ENCODE measurements at places on chromosomes 1 and 21. TPM values are rescaled to one million over a fixed set of nuclear protein-coding genes. Genes with fewer than 3 reads are reported as not detected.

Gene PRDM16
- total RNA-seq, result 0.17 TPM

Gene GLIS1
- 2.6 TPM for total RNA-seq

Gene RNU1-2
- total RNA-seq, result under 0.01 TPM

Gene KDF1
- 21.7 TPM for total RNA-seq

Gene ANKRD35
- 0.40 TPM for total RNA-seq

Gene AMY2A
- not detected for total RNA-seq

Gene KANK4
- total RNA-seq, result not detected

DNA sequence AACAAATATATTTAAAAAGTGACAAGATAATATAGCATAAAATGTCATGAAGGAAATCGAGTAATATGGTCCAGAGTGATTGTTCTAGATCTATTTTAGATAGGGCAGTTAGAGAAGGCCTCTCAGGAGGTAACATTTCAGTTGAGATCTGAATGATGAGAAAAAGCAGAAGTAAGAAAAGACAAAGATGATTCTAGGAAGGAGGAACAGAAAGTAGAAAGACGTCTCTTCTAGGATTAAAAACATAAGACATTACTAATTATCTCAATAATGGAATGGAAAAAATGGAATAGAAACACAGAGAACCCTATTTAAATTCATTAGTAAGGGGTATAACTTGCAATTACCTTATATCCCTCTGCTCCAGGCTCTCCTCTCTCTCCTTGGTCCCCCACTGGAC, 130.0 kb upstream of the ZNHIT6 start:
- no peak for DNase-seq

DNA sequence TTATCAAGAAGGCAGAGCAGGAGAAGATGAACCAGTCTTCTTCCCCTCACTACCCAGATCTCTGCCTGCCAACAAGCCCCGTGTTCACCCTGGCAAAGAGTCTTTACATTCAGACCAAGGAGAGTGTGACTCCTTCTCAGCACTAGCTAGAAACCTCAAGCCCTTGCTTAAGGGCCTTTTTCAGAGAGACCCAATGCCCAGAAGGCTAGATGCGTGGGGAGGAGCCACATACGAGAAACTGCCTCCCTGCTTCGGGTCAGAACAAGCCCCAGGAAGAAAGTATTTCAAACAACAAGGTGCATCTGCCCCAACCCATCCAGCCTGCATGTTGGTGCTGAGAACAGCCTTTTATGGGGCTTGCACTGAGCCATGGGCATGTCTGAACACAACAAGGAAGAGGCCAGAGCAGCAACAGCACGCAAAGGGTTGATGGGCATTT, 152.7 kb upstream of the CAMK1G start:
- no peak for DNase-seq

DNA sequence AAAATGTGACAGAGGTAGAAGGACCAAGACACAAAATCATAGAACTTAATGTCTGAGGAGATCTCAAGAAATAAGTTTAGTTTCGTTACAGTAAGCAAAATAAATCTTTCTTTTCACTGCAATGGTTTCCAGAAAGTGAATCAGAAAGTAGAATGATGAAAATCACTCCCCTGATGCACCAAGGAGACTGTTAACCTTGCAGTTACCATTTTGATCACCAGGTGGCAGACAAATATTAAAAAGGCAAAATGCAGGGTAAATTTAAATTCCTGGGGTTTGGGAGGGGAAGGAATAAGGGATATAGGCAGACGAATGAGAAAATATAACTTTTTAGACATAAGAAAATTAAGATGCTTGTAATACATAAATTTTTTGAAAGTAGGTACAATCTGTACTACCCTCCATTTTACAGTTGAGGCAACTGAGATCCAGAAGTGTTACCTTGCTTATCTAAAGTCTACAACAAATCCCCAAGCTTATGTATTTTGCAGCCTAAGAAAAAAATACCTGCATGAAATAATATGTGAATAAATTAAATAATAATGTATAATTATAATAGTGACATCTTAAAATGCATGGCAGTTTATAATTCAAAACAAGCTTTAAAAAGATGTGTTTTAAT, 253.2 kb downstream of the CRB1 start:
- peak; percentile 60 for DNase-seq

DNA sequence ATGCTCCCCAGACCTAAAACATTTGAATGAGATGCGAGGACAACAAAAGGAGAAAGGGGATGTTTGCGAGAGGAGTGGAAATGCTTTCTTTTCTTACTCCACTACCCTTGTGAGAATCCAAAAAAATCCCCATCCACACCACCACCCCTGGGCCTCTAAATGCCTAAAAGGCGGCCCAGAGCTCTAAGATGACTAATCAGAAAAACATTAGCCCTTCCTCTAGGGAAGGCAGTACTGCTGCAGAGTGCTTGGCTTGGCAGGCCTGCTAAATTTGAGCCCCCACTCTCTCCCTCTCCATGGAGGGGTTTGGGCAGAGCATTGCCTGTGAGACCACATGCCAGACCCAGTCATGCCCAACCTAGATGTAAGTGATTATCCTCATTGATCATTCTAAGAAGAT, 347.9 kb downstream of the USH2A start:
- DNase-seq, result peak; percentile 42

DNA sequence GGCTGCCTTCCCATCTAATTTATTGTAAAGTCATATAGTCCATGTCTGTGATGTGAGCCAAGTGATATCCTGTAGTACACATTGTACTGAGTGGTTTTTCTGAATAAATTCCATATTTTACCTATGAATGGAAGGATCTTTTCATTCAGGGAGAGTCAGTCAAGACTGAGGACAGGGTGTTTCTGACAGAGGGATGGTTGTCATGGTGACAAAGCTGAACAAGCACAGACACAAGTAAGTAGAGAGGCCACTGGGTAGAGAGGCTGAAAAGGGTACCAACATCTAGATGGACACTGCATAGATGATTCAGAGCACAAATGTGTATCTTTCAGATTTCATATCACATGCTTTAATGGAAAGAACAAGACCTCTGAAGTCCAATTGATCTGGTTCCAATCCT, 22.6 kb upstream of the IL20 start:
- no peak for DNase-seq

- DNase-seq, result peak; percentile 57
Observed at GRCh38 chr1:246724731-246725095, 504 bp downstream of the SCCPDH start.

- peak; percentile 87 for DNase-seq
Observed at GRCh38 chr21:36917471-36918158, 48.9 kb downstream of the HLCS start.

GRCh38 chr21:42851812-42852665, 27.3 kb downstream of the WDR4 start:
- DNase-seq, result no peak

- no peak for DNase-seq
Observed at GRCh38 chr1:38006008-38006828, 904 bp upstream of the FHL3 start.

GRCh38 chr1:11727119-11727518, 8.8 kb upstream of the AGTRAP start:
- DNase-seq, result no peak

GRCh38 chr1:56409112-56409691, 170.2 kb downstream of the PLPP3 start:
- DNase-seq, result peak; percentile 58

DNA sequence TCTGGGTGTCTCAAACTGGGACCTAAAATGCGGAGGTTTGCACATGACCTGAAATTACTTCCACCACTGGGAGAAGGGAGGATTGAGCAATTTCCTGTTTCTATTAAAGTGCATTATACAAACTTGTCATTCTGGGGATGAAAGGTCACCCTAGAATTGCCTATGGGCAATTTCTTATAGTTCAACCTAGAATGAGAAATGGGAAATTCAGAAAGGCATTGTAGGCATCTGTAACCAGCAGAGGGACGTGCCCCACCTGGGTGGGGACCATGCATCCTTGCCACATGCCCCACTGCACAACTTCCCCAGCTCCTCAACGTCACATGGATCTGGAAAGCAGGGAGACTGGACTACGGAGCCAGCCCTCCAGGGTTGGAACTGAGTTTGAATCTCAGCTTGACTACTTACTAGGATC, 47.0 kb downstream of the MRPL39 start:
- DNase-seq, result peak; percentile 25

GRCh38 chr1:211580303-211580687, 1.3 kb upstream of the SLC30A1 start:
- no peak for DNase-seq

GRCh38 chr21:31869750-31870149, 3.1 kb upstream of the HUNK start:
- no peak for DNase-seq

- DNase-seq, result no peak
Observed at GRCh38 chr1:108524676-108525075, 35.2 kb upstream of the EEIG2 start.

DNA sequence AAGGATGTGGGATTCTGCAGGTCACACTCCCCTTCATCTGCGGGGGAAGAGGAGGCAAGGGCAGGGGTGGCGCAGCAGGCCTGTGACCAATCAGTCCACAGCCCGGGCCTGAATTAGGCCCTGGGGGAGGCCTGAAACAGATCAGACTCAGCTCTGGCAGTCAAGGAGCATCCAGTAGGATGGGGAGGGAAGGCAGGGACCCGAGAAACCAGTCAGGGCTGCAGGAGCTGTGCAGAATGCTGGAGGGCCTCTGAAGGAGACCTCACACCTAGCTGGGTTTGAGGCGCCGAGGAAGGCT, 12.7 kb downstream of the TNNT2 start:
- DNase-seq, result no peak

- DNase-seq, result no peak
Observed at GRCh38 chr1:62952596-62952995, 168.7 kb downstream of the ATG4C start.

DNA sequence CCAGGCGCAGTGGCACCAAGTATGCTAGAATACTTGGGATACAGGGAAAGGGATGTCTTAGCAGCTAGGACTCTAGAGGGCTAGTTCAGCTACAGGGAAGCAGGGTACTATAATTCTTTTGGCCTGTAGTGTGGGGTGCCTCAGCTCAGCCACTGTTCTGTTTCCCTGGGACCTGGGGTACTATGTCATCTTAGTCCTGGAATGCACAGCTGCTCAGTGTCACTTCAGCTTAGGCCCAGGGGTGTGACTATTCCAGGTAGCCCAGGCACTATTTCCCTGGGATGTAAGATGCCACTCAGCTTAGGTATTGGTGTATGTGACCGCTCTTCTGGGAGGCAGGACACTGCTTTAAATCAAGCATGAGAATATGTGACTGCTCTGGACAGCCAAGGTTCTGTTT, 34.1 kb downstream of the RGSL1 start:
- DNase-seq, result no peak

DNA sequence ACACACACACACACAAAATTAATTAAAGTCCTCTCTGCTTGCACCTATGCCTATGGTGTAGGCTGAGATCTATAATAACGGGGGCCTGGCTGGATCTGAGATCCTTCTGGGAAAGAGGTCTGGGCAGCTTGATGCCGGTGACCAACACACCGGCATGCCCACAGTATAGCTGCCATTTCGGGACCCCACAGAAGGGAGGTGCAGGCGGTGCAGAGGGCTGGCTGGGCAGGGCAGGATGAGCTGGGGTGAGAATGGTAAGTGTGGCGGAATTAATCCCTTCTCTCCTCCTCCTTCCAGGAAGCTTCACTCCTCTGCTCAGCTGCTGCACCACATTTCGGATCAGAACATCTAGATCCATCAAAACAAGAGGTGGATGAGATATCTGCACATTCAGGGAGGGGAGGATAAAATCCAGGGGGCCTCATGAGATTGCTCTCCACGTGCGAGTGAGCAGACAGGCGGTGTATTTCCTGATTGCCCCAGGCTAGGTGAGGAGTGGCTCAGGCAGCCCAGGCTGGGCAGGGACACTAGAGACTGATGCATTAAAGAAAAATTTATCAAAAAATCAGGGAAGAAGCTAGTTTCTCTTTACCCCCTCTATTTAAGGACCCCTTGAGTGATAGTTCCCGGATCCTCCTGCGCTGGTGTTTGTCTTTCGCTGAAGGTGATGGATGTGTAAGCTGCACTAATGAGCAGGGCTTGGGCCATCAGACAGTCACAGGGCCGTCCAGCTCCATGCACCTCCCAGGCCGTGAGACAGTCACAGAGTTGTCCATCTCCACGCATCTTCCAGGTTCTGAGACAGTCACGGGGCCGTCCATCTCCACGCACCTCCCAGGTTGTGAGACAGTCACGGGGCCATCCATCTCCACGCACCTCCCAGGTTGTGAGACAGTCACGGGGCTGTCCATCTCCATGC, 449.9 kb downstream of the PTPRU start:
- peak; percentile 32 for DNase-seq

DNA sequence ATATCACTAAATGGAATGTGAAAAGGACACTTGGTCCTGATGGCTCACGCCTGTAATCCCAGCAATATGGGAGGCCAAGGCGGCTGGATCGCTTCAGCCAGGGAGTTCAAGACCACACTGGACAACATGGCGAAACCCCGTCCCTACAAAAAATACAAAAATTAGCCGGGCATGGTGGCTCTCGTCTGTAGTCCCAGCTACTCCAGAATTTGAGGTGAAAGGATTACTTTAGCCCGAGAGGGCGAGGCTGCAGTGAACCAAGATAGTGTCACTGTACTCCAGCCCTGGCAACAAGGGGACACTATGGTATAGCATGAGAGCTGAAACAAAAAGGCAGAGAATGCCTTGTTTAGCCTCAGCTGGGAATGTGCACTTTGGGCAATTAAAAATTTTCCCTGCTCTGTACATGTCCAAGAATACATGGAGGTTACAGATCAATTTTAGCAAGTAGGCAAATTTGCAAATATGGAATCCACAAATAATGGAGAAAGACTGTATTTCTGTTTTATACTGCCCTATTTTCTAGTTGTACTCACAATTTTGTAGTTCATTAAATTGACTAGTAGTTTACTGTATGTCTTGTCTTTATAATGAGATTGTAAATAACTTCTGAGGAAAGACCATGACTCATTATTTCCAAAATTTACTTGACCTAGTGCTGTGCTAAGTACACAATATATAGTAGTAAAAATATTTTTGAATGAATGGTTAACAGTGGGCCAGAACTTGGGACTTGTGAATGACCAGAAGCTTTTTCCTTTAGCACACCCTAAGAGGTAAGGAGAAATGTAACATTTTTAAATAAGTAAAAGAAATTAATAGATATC, 2.0 kb upstream of the ANGEL2 start:
- DNase-seq, result peak; percentile 78

GRCh38 chr1:17122521-17123164, 3.4 kb upstream of the PADI2 start:
- DNase-seq, result no peak
